Non-pigmented ciliary epithelial cell (primary cell): ENCODE measurements at places on chromosomes 16 and 17.
A peak's percentile ranks its signal among the peaks of the same experiment; 100 is the strongest.

DNA sequence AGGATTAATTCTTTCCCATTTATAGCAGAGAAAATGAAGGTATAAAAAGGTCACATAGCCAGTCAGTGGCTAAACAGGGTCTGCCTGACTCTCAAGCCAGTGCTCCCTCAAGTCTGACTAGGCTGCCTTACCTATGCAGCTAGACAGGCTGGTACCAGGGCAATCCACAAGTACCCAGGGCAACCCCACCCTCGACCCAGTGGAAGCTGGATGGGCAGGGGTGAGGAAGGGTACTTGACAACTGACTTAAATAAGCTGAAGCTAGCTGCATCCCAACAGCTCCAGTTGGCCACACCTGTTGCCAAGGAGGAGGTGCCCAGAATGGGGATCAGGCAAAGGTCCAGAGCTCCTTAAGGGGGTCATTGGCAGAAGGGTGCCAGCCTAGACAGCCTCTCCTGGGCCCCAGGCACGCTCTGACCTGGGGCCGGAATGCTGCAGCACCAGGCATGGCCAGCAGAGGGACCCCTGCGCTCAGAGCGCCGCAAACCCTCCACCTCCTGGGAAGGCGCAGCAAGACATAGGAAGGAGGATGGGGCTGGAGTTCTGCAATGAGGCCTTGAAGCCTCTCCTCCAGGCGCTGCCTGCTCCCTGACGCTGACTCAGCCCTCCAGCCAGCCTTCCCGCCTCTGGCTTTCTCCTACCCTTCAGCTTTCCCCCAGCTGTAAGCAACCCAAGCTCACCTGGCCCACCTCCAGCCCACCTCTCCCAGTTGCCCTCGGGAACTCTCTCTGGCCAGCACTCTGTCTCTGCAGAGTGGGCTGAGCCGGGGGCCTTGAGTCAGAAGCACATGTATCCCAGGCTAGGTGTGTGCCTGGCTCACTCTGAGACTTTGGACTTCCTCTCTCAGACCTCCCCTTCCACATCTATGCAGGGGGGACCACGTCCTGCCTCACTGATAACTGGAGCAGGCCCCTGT is 28.8 kb downstream of the MPP2 start:
- DNase-seq = peak; percentile 55

- peak; percentile 99 for DNase-seq
Measured at GRCh38 chr17:40956401-40957254, 10.1 kb downstream of the KRT39 start.

- peak; percentile 54 for DNase-seq
Measured at GRCh38 chr17:46212634-46213435, 19.6 kb upstream of the KANSL1 start.

DNA sequence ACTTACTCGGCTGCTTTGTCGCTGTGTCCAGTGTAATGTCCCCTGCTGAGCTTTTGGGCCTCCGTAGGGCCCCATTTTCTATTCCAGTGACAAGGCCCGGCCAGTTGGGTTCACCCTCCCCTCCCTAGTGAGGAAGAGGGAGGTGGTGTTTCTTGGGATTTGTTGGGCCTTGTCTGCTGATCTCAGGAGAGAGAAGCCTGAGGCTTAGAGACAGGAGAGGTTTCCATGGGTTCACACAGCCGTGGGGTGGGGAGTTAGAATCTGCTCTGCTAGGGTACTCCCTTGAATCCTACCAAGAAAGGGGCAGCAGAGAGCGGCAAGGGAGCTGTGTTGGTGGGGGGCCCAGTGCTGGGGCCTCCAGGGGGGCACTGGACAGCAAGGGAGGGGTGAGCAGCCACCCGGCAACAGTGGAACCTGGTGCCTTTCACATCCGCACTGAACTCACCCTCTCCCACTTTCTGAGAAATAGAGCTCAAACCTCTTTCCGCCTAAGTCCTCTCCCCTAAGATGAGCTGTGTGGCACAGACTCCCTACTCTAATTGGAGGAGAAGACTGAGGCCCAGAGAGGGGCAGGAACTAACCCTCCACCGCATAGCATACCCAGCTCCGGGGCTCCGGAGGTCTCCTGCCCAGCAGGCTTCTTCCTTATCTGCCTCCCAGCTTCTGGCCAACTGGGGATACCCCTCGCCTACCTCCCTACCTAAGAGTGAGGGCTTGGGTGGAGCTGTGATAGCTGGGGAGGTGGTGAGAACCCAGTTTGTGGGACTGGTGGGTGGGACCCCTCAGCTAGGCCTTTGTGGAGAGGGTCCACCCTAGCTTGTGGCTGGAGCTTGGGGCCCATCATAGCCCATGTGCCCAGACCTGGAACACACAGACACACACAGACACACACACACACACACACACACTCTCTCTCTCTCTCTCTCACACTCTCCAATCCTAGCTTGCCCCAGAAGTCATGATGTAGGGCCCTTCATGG is 6.8 kb downstream of the TBKBP1 start:
- no peak for DNase-seq

DNA sequence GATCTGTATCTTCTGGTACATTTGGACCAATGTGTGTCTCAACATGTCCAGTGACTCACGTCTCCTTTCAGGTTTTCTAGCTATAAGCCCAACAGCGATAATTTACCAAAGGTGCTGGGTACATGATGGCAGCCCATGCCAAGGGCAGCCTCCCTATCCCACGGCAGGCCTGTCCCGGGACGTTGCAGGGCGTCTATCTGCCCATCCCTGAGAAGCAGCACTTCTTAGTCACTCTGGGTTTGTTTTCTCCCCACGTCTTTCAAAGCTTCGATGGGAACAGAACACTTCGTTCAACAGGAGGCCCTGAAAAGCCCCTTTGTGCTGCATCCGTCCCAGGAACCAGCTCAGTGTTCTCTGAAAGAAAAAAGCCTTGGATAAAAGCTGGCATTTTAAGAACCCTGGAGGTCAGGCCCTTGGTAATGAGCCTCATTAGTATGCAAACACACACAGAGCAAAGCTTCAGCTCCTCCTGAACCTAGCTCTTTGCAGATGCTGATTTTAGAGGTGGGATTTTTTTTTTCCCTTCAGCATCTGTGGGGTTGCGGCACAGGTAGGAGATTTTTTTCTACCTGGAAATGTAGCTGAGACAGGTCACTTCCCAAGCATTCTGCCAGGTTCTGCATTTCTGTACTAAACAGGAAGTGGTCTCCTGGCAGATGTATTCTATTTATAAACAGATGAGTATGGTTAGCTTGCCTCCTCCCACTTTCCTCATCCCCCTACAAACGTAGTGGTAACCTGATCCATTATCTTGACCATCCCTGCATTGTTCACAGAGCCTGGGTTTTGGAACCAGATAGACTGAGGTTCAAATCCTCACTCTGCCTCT is 17.5 kb upstream of the MT4 start:
- DNase-seq = peak; percentile 9

GRCh38 chr17:57595426-57595825 is 149.7 kb downstream of the CCDC182 start:
- no peak for DNase-seq

DNA sequence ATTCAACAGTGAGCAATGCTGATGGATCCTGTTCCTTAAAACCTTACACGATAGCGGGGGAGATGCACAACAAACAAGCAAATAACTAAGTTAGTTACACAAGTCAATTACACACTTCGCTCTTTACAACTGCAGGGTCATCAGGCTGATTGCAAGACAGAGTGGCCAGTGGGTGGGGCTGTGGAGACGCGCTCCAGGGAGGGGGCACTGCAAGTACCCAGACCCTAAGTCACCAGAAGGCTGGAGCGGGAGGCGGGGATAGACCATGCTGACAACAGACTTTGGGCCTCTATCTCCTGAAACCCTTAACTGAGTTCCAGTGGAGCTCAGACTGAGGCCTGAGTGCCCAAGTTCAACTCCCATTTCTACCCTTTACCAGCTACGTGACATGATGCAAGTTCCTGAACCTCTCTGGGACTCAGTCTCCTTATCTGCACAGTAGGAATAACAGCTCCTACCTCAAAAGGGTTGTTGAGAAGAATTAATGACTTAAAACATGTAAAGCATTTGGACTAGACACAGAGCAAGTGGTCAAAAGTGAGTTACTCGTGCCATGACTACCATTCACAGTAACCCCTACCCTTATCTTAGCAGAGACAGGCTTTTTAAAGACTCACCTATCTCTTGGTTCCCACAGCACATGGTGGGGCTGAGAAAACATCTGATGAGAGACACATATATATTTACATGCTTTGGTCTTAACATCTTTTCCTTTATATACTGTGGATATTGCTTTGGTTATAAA is 10.4 kb downstream of the CPPED1 start:
- DNase-seq = no peak

- DNase-seq = no peak
Measured at GRCh38 chr17:82663381-82664275, 15.4 kb upstream of the WDR45B start.

DNA sequence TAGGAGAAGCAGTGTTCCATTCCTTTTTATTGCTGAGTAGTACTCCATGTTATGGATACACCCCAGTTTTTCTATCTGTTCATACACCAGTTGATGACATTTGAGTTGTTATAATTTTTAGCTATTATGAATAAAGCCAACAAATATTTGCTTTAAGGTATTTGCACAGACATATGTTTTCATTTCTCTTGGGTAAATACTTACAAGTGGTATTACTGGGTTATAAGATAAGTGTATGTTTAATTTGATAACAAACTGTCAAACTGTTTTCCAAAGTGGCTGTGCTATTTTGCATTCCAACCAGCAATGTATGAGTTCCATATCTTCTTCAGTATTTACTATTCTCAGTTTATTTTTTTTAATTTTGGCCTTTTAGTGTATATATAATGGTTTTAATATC is 27.7 kb upstream of the GFOD2 start:
- no peak for DNase-seq

- peak; percentile 13 for DNase-seq
Measured at GRCh38 chr16:78045865-78046581, 23.7 kb downstream of the CLEC3A start.

- DNase-seq = no peak
Measured at GRCh38 chr17:77619326-77619725, 339.2 kb upstream of the TNRC6C start.

DNA sequence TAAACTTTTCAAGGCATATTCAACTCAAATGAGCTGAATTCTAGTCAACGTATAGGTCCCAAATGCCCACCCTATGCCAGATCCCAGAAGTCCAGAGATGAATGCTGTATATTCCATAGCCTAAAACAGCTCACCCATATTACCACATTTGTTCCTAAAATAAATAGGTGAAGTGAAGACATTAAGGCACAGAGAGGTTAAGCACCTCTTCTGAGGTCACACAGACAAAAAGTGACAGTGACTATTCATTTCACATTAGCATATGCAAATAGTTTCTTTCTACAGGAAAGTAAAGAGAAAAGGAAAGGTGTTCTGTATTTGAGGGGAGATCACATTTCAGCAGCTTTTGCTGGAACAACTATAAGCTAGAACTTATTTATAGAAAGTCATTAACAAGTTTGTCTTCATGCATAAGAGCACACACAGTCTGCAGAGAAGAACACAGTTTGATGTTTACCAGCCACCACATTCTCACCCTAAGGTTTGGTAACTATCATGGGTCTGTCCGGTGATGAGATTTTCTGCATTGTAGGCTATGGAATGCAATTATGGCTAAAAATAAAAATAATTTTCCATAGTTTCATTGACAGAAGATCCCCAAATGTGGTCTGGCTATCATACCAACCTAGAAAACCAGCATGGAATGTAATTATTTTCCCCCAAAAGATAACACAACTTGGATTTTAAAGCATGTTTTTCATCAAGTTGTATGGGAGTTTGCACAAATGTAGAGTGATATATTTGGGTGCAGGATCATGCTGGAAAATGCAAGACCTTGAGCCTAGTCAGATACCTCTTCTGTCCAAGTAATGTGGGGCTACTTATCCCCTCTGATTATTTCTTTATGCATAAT is 402.1 kb downstream of the UTP18 start:
- no peak for DNase-seq

GRCh38 chr16:10942352-10943063 is at the start of gene DEXI:
Gene DEXI, minus strand, starts transcription at chr16:10942468. Its CDS starts 463 bp downstream, at chr16:10942005.
- no peak for DNase-seq

DNA sequence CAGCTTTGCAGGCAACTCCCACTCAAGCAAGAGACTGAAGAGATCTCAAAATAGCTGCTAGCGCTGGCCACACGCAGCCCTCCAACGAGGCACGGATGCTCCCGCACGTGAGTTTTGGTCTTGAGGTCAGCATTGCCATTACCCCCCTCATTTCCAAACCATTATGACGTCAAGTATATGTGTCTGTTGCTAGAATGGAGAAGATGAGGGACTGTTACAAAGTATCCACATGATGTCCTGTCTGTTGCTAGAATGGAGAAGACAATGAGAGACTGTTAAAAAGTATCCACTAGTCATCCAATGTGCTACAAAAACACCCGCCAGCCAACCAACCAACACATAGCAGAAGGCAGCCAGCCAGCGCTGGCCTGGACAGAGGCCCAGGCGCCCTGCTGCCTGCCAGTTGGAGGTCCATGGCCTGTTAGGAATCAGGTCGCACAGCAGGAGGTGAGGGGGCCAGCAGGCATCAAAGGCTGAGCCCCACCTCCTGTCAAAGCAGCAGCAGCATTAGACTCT is 24.8 kb downstream of the KLHDC4 start:
- DNase-seq = no peak

GRCh38 chr16:74224828-74225612 is 71.6 kb upstream of the PSMD7 start:
- DNase-seq = peak; percentile 4

- no peak for DNase-seq
Measured at GRCh38 chr17:8964801-8965393, 610 bp downstream of the PIK3R5 start.

GRCh38 chr16:66741169-66741900 is 10.1 kb downstream of the DYNC1LI2 start:
- DNase-seq = peak; percentile 59

- DNase-seq = no peak
Measured at GRCh38 chr16:591892-592517, 2.1 kb downstream of the RAB40C start.

- no peak for DNase-seq
Measured at GRCh38 chr17:30236297-30236624, 764 bp upstream of the SLC6A4 start.

- DNase-seq = no peak
Measured at GRCh38 chr17:5380491-5381135, 38.8 kb downstream of the NUP88 start.

- DNase-seq = no peak
Measured at GRCh38 chr17:56130026-56130425, 23.2 kb upstream of the ANKFN1 start.

GRCh38 chr16:12625068-12625467 is 178.6 kb downstream of the CPPED1 start:
- DNase-seq = no peak

DNA sequence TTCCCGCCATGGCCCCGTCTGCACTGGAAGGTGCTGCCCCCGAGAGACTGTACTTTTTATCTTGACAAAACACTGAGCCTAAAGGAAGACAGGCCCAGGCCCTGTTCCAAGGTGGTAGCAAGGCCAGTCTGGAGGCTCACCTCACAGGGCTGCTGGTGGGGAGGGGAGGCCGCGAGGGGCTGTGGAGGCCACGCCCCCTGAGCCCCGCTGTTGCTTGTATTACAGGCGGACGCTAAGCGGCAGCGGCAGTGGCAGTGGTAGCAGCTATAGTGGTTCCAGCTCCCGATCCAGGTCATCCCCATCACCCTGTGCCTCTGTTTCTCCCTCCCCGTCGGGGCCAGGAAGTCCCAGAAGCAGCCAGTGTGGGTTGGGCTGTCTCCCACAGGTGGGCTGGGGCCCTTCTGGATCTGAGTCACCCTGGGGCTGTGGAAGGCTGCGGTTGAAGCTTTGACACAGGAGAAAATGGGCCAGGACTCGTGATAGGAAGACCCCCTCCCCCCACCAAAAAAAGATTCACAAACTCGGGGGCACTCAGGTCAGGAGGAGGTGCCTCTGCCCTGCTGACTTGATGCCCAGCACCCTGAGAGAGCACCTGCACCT is 13.3 kb upstream of the IL17C start:
- no peak for DNase-seq
